GM19239 (cell line): ENCODE measurements at places on chromosomes 11 and 22.

GRCh38 chr22:31611061-31611760 is 50.8 kb downstream of the PISD start:
- DNase-seq: no peak

GRCh38 chr11:67390947-67391303 is 861 bp upstream of the RAD9A start:
- DNase-seq: no peak

DNA sequence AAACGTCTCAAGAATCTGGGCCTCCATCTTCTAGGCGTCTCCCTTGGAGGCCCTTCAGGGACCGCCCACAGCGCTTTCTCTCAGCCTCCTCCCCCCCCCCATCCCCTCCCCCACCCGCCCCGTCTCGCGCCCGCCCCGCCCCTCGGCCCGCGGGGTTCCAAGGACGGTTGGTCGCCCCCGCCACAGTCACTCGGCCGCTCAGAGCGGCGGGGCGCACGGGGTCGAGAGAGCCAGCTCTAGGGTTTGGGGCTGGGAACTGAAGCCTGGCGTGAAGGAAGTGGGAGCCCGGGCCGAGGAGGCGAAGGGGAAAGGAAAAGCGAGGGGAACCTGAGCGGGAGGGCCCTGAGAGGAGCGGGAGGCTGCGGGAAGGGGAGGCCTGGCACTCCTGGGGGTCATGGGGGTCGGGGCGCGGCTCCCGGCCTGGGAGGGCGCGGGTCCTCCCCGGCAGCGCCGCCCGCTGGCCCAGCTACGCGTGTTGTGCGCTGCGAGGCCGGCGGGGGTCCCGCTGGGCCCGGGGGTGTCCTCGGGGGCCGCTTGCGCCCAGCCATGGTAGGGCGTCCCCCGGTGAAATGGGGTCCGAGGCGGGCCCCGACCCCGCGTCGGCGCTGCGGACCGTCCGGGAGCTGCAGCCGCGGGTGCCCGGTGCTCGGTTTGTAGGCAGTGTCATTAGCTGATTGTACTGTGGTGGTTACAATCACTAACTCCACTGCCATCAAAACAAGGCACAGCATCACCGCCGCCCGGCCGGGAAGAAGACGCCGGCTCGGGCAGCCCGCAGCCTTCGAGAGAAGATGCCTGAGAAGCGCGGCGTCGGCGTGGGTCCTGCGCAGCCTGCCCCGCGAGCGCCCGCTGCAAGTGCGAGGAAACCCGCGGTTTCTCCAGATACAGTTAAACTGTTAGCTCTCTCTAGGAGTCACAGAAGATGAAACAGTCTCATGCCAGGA is at the start of gene BTG4:
Gene BTG4, minus strand, starts transcription at position 91 of the 944 bp plus-strand sequence. CDS start 13,610 bp downstream, outside the sequence.
- no peak for DNase-seq

GRCh38 chr11:113932788-113933187 is 28.2 kb downstream of the HTR3B start:
- DNase-seq: no peak

DNA sequence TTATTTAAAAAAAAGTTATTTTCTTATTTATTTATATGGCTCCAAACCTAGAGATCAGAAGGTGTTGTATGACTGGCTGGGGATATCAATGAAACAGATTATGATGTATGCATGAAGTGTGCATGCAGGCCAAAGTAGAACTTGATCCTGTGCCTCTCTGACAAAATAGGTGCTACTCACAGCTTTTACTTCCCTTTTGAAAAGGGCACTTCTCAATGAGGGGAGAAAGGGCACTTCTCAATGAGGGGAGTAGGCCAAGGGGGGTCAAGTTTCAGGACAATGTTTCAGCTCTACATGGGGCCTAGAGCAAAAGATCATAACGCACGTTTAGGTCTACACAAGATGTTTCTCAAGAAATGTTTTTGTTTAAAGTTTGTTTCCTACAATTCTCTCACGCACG is 397.5 kb downstream of the ETS1 start:
- no peak for DNase-seq

DNA sequence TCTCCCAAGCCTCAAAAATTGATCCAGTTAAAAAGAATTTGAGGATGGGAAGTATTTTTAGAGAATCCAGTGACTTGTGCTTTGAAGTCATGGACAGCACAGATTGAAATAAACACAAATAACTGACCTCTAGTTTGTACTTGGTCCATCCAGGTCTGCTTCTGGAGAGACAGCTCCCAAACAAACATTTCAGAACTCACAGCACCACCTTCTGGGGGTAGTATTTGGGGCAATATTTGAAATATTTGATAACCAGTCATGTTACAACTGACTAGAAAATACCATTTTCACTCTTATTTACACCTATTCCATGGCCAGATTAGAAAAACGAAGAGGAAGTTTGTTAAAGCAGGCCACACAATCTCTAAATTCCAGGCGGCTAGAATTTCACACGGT is 56.2 kb downstream of the CTSC start:
- DNase-seq: no peak

GRCh38 chr11:33930317-33931021 is 38.6 kb upstream of the LMO2 start:
- no peak for DNase-seq

- DNase-seq: no peak
These were observed 60.8 kb upstream of the SC5D start for GRCh38 chr11:121231576-121232278.

- no peak for DNase-seq
These were observed 127.8 kb upstream of the PLET1 start for GRCh38 chr11:112388496-112388895.

DNA sequence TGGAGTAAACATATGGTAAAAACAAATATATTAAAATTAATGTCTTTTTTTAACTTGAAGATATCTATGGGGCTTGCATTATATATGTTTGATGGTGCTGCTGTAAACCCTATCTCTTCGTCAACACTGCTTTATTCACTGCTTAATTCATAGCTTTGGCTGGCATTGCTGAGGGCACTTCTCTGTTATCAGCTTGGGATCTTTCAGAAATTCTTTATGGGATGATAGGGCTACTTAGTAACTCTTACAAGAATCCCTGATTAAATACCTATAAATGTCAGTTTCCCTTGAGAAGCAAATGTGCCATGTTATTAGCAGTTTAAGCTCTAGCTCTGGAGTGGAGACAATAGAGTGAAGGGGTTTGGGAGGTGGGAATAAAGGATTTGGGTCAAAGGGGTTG is 112.3 kb downstream of the SWAP70 start:
- DNase-seq: no peak

DNA sequence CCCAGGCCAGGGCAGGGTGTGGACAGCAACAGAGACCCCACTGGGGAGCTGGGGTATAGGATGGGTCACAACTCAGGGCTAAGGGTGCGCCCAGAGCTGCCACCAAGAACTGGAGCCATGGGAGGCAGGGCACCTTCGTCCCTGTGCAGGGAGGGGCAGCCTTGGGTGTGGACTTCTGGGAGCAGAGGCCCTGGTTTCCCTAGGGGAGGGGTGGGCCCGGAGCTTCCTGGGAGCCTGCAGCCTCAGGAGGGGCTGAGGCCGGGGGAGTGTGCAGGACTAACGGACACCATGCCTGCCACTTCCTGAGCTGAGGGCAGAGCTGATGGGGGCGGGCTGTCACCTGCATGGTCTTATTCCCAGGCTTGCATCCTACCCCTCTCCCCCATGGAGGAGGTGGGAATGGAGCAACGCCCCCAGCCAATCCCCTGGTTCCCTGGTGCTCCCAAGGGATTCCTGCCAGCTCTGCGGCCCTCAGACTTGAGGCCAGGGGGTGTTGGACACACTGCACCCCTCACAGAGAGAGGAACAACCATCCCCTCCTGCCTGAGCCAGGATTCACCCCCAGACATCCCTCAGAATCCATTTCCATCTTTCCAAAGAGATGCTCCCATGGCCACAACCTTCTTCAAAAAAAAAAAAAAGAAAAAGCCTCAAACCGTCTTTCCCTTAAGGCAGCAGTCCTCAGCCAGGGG is 225.7 kb downstream of the CTTN start:
- DNase-seq: no peak

DNA sequence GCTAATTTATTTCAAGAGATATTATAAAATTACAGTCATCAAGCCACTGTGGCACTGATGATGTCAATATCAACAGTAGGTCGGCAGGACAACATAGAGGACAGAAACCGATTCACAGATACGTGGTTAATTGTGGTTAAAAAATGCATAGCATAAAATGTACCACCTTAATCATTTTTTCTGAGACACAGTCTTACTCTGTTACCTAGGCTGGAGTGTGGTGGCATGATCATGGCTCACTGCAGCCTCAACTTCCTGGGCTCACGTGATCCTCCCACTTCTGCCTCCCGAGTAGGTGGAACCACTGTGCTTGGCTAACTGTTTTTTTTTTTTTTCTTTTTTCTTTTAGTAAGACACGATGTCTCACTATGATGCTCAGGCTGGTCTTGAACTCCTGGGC is 21.0 kb upstream of the TOLLIP start:
- no peak for DNase-seq

GRCh38 chr11:11270236-11270775 is 82.7 kb downstream of the CSNK2A3 start:
- no peak for DNase-seq

GRCh38 chr11:69601011-69601975 is 39.7 kb upstream of the CCND1 start:
- no peak for DNase-seq

- no peak for DNase-seq
These were observed 67.2 kb downstream of the SPATA19 start for GRCh38 chr11:133778161-133778560.

DNA sequence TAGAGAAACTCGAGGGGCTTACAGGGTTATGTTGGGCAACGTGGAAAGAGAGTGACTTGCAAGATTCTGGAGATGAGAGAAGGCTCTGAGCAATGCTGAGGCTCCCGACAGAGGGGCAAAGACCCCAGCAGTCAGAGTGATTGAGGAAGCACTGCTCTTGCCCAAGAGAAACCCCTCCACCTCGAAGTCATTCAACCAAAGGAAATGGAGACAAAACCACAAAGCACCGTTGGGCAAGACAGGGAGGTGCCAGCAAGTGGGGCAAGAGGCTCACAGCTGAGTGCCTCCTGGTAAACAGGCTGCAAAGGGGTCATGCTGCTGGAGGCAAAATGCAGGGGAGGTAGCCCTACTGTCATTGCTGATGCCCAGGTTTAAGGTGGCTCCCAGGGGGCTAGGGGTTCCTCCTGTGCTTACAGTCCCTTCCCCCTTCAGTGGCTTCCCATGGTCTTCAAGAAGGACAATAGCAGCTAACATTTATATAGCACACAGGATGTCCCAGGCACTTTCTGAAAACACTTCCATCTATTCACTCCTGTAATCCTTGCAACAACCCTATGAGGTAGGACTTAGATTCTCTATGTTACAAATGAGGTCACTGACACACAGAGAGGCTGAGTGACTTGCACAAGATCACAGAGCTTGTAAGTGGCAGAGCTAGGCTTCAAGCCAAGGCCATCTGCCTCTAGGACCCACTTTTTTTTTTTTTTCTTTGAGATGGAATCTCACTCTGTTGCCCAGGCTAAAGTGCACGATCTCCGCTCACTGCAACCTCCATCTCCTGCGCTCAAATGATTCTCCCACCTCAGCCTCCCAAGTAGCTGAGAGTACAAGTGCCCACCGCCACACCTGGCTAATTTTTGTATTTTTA is 18.1 kb upstream of the MYH9 start:
- no peak for DNase-seq

- no peak for DNase-seq
These were observed 21.5 kb upstream of the RFPL3 start for GRCh38 chr22:32336121-32336603.

- DNase-seq: no peak
These were observed 46.2 kb downstream of the C11orf71 start for GRCh38 chr11:114354076-114354475.

DNA sequence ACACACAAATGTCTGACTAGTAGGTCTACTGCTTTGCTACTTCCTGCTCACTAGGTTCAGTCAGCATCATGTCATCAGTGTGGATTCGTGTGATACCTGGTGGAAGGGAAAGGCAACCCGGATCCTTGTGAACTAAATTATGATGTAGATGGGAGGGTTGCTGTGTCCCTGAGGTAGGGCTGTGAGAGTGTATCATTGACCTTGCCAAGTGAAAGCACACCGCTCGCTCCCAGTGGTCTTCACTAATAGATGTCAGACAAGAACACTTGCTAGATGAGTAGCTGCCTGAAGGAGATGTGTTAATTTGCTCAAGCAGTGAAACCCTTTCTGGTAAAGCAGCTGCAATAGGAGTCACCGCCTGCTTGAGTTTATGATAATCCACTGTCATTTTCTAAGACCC is 119.4 kb downstream of the WNT7B start:
- no peak for DNase-seq

DNA sequence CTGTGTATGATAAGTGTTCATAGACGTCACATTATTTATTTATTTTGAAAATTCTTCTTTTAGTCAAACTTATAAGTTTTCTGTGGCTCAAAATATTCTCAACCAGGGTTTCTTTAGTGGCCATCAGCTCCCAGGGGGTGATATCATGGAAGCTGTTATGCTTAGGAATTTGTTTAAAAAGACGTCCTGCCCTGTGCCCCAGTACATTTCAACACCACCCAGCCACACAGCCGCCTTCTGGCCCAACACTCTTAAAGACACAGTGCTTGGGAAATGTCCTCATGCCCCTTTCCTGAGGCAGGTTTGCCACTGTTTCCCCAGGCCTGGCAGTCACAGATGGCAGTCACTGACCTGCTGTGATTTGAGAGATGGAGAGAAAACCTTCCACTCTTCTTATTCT is 19.9 kb downstream of the TSKU start:
- DNase-seq: no peak

- no peak for DNase-seq
These were observed 8.5 kb downstream of the FADS3 start for GRCh38 chr11:61882879-61883278.

- DNase-seq: peak; percentile 58
These were observed 26.7 kb downstream of the CD44 start for GRCh38 chr11:35165423-35166368.

GRCh38 chr11:131498631-131499160 is 128.3 kb downstream of the NTM start:
- DNase-seq: no peak

DNA sequence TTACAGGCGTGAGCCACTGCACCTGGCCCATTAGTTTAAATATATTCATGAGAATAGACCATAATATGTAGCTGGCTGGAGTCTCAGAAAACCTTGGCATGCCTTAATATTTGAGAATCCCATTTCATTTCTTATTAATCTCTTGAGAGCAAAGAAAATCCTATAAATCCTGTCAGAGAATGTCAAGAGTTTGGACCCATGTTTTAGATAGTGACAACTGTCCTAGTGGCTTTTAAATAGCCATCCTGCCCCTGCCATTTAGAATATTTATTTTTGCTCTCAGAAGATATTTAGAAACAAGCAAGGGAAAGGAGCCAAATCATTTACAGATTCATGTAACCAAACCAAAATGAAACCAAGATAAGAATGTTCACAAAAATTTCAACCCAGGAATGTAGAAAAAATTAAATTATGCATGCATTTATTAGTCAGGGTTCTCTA is 107.2 kb downstream of the SWAP70 start:
- DNase-seq: no peak

DNA sequence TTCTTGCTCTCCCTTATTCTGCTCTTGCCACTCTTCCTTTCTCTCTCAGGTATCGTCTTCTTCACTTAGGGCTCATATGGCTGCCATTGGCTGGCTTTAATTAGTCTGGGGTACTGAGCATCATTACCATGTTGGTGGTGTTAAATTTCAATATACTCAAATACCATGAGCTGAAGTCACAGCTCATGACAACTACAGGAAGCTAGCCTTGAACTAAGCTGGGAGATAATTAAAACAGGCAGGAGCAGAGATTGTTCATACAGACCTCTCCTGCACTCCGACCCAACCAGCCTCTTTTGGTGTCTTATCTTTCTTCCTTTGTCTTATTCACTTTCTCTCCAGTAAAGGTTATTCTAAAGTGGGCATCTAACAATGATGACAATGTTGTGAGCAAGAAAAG is 130.9 kb upstream of the BLID start:
- no peak for DNase-seq

GRCh38 chr11:120067438-120068113 is 70.3 kb downstream of the TRIM29 start:
- DNase-seq: no peak
